ENCODE measurements at places on chromosomes 1 and 21.

DNA sequence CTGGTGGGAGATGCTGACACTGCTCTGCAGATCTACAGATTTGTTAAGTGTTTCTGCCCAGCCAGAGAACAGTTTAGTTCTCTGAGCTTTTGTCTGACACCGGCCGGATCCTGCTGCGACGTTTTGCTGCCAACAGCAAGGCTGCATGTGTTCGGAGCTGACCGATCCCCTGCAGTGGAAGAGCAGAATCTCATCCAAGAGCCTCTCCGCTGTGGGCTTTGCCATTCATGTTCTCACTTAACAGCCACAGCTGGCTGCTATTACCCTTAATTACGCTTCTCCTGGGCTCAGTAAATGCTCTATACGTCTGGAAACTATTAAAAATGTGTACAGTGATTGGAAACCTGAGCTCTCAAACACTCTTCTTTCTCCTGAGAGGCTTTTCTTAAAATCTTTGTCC, 105.3 kb downstream of the BCAR3 start:
- peak; percentile 75 for DNase-seq

- DNase-seq = peak; percentile 97
Observed at GRCh38 chr1:17553975-17554700, 14.6 kb downstream of the ARHGEF10L start.

GRCh38 chr1:44351289-44351688, 3.8 kb downstream of the ERI3 start:
- no peak for DNase-seq

DNA sequence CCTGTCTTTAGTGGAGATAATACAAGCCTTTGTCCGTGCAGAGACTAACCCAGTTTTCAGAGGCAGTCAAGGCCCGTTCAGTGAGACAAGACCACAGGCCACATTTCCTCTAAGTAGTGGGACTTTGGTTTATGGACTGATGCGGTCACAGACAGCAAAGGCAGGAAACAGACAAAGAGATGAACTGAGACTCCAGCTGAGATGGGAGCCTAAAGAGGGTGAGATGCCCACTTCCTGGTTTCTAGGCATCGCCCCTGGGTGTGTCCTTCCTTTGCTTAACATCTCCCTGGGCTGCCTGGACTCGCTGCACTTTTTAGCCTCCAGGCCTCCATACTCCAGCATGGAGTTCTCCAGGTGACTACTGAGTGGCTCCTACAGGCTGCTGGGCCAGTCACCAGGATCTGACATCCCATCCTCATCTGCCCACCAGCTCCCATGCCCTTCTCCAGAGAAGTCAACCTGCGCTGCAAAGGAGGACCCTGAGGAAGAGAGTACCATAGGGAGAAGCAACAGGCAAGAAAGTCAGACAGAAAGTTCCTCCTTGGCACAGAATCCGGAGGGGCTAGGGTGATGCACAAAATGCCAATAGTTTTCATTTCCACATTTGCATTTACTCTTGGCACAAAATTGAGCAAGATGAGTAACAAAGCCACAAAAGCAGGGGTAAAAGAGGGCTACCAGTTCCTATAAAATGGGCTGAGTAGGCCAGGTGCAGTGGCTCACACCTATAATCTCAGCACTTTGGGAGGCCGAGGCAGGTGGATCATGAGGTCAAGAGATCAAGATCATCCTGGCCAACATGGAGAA, 15.1 kb downstream of the THEMIS2 start:
- no peak for DNase-seq

DNA sequence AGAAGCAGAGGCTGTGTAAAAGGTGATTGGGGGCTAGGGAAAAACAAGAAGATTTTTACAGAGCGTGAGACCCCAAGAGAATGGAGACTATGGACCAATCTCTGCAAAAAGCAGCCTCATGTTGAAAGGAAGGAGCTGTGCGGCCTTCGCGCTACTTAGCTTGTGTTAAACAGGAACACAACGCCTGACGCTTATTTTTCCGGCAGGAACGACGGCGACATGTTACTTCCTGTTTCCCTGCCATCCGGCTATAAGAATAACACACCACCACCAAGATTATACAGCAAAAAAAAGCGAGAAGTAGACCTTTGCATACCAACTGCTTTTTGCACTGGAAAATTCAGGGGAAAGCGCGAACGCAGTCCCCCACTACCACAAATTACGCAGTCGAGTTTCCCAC, 272.7 kb downstream of the FAM72C start:
- no peak for DNase-seq

GRCh38 chr1:55631509-55631908, 416.3 kb upstream of the USP24 start:
- DNase-seq = no peak

- DNase-seq = peak; percentile 99
Observed at GRCh38 chr1:205121660-205122488, at the start of gene RBBP5. Gene RBBP5, minus strand, starts transcription at chr1:205121978. Its CDS starts 105 bp downstream, at chr1:205121873.

GRCh38 chr1:89546082-89546889, 21.7 kb downstream of the LRRC8B start:
- no peak for DNase-seq

DNA sequence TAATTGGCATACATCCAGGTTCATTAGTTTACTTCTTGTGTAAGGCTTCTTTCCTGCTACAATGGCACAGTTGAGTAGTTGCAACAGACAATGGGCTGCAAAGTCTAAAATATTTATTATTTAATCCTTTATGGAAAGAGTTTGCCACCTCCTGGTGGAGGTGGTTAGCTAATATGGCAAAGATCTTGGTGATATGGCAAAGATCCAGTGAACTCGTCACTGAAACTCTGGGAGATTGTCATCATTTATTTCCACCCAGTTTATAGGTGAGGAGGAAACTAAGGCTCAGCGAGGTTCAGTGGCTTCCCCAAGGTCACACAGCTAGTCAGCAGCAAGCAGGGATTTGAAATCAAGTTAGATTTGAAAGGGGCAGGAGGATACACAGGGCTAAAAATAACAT, 16.1 kb upstream of the IFFO2 start:
- DNase-seq = no peak

GRCh38 chr1:60425528-60425927, 352.0 kb upstream of the C1orf87 start:
- no peak for DNase-seq

- DNase-seq = peak; percentile 98
Observed at GRCh38 chr21:38171723-38172344, 85.0 kb upstream of the KCNJ15 start.

GRCh38 chr21:22020221-22020620, 1022.0 kb downstream of the NCAM2 start:
- DNase-seq = no peak

GRCh38 chr1:66206563-66207144, 327.3 kb upstream of the SGIP1 start:
- no peak for DNase-seq

- DNase-seq = no peak
Observed at GRCh38 chr21:14088391-14088790, 122.4 kb downstream of the LIPI start.

- no peak for DNase-seq
Observed at GRCh38 chr1:19406680-19407079, 78.7 kb downstream of the CAPZB start.

DNA sequence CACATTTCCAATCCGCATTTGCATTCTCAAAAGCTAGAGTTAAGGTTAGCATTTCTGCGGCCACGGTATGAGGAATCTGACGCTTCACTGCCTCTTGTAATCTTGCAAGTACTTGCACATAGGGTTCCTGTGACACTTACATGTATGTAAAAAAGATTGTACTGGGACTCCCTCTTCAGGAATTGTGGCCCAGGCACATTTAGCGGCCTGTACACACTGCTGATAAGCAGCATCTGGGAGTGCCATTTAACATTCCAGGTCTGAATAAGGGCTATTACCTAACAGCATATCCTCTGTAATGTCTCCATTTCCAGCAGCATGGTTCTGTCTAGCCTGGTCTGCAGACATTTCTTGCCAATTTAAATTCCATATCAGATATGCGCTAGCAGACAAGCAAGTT, 75.7 kb downstream of the AXDND1 start:
- DNase-seq = peak; percentile 78

DNA sequence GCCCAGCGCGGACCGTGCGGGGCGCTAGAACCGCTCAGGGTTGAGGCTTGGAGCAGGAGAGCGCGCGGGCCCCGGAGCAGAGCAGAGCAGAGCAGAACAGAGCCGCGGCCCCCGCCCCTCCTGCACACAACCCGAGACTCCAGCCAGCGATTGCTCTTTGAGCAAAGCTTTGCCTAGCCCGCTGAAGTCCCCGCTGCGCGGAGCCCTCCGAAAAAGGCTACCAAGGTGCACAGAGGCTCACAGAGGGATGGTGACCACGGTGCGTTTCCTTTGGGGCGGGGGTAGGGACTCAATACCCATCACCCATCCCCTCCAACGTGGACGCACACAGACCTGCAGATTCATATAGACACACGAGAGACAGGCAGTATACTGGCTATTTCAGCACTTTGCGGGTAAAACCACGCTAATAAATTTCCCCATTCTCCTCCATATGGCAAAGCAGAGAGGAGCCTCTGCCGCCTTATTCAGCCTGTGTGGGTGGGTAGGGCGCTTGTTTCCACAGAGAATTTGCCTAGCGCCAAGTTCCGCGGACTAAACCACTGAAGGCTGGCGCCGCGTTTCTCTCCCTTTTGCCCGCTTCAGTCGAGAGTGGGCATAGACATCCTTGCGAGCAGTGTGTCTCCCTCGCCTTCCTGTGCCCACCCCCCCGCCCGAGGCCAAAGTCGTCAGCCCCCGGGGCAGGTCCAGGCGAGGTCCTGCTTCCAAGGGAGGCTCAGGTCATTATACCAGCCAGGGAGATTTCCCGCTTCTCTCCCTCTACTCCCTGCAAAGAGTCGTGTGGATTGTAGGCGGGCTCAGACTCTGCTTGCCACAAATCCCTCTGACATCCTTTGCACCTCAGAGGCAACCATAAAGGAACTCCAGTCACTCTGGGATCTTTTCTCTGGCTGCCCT, 8.5 kb downstream of the HLX start:
- DNase-seq = no peak

DNA sequence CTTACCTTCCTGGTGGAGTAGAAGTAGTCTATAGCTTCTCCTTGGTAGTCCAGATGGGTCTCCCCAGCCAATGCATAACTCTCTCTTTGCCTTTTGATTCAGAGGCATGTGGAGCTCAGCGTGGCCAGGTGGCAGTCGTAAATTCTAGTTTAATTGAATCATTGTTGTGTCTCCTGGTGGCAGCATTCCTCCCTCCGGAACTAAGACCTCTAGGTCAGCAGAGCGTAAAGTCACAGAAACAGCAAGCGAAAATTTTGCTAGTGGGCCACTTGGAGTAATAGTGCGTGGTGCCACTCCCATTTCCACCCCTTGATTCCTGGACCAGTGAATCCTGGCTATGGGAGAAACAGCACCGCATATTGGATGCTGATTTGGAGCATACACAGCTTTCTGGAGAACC, 3.9 kb upstream of the TMPRSS2 start:
- DNase-seq = no peak

DNA sequence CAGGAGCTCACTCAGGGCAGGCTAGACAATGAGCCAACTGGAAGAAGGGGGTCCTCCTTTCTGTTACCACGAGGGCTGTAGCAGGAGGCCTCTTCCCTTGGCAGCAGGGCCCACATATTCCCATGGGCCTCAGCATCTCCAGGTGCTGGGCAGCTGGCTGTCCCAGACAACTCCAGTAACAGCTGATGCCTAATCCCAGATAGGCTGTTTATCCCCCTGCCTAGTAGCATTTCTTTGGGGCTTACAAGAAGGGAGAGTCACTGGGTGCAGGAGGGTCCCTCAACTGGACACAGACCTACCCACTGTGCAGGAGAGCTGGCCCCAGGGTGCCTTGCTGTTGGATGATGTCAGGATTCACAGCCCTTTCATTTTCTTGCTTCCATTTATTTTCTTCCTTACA, 278.2 kb downstream of the DSCAM start:
- DNase-seq = no peak

DNA sequence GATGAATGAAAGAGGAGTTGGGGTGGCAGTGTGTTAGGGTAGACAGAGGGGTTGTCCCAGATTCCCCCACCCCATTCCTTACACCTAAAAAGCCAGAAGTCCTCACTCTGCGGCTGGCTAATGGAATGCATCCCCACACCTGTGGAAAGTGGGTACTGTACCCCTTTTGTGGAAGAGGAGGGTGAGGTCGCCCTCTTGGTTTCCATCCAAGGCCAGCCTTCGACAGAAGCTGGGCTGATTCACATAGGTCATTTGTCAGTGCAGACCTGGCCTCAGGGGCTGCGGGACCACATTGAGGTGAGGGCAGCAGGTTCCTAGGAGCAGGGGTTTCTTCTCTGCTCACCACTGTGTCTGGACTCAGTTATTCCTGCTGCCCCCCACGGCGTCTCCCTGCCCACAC, 671.6 kb downstream of the MATN1 start:
- DNase-seq = no peak

- DNase-seq = no peak
Observed at GRCh38 chr1:45619149-45619921, 4.5 kb downstream of the CCDC17 start.

DNA sequence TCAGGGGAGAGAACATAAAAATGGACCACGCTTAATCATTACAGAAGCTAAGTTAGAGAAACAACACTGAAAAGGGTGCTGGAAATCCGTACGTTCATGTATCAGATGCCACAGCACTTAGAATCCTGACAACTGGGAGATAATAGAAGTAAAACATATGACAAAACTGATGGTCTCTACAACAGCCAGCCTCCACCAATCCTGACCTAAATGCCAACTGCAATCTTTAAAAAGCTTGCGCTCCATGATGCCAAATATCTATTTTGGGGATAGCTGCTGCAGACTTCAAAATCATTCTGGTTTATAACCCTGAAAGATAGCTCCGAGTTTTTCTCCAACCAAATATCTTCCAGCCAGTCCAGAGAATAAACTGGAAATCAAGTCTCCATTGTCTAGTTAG, 178.3 kb downstream of the RERE start:
- no peak for DNase-seq

DNA sequence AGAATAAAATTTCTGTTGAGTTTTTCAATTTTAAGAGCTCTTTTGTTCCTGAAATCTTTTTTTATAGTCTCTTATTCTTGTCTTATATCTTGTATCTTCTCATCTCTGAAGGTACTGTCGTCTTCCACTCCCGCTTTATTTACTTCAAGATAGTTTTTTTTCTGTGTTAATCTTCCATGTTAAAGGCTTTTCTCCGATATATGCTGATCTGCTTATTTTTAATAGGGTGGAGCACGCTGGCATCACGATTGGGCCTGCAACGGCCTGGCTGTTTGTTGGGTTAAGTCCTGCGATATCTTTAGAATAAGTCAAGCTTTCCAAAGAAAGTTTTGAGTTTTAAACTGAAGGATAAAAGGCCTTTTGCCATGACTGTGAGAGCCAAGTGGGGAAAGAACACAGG, 35.7 kb downstream of the MRPS6 start:
- DNase-seq = no peak

DNA sequence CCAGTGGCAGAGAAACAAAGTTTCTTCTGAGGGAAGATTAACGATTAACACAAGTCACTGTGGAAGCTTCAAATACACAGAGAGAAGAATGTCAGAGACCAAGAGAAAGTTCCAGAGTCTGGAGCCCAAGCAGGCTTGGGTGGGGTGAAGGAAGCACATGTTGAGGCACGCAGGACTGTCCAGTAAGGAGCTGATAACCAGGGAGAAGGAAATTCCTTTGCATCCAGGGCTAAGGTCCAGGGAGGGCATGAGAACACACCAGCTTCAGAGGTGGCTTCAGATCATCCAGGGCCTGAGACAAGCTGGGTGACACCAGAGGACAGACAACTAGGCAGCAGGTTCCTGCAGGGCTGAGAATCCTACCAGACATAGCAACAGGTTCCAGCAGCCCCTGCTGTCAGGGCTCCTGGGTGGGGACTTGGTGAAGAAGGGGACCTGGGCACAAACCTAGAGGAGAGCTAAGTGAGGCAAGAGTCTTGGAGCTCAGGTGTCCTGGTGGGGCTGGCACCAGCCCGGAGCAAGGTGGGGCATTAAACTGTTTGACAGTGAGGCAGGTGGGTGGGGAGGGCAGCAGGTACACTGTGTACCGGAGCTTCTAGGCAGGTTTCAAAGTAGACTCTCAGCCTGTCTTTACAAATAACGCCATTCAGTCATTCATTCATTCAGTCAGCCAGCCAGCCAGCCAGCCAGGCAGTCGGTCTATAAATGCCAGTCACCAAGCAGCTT, 2.6 kb upstream of the SPRR1A start:
- DNase-seq = no peak
